ENCODE measurements at places on chromosomes 3 and 15.

DNA sequence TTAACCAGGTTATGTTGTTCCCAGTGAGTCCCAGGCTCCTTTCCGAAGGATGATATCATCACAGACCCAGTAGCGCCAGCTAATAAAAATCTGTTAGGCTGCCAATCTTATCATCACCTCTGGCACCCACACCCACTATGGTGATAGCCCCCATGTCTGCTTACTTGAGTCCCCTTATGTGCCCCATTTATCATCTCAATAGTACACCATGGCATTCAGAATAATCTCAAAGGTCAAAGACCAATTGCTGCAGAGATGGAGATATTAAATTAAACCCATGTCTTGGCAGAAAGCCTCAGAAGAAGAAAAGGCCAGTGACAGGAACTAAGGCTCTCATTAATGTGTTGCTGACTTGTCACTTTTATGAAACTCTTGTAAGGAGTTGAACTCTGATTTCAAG, 32.8 kb downstream of the CPNE4 start:
- no peak overlapping the region for H3K4me3 ChIP-seq
- H3K4me1 ChIP-seq = no peaks in the 10 kb centered on the region
- DNase-seq = no peak
- no peaks in the 10 kb centered on the region for H3K27me3 ChIP-seq
- no peak overlapping the region for H3K27ac ChIP-seq

DNA sequence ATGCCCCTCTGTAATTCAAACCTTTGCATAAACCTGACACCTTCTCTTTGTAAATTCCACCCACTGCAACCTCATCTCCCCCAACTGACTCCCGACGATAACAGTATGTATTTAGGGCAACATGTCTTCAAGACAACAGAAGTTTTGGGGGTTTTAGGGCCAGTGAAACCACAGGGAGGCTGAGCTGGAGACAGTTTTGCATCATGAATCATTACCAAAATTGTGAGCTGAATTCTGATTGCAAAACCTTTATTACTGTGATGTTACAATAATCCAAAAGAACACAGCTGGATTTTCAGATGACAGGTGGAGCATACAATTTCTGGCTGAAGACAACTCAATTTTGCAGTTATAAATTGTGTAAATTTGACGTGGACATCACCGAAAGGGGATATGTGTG, 281.3 kb upstream of the TTC14 start:
- H3K4me1 ChIP-seq = no peaks in the 10 kb centered on the region
- no peak overlapping the region for H3K27ac ChIP-seq
- no peak overlapping the region for H3K4me3 ChIP-seq
- DNase-seq = no peak
- no peaks in the 10 kb centered on the region for H3K36me3 ChIP-seq

DNA sequence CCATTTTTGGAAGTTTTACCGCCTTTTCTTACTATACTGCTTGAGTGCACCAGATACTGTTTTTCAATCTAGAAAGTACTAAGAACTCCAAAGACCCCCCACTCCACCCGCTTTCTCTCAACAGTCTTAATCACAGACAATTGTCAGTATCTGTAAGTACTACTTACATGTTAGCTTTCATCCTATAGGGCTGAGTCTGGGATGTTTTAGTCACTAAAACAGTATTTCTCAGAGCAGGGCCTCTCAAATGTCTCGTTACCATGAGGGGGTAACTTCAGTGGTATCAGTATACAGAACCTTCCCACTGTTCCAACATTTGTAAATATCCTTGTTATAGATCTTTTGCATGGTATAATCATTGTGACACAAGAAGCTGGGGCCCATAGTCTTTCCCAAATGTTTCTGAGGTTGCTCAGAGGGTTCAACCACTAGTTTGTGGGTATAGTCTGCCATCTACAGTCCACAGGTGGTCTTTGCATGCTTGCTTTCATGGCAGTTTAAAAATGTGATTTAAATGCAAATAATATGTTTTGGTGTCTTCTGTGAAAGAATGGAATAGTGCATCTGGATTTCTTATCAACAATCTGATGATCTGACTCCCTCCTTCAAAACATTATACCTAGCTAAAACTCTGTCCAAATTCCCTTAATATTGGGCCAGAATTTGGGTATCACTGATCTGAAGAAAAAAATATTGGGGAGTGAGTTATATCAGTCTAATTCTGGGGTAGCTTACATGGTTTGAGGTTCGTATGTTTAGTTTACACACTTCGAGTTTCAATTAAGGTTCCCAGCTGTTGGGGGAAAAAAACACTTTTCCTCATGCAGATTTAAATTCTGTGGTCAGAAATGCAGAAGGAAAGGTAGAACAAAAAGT, 18.0 kb upstream of the DNAJC13 start:
- H3K4me1 ChIP-seq = no peaks in the 10 kb centered on the region
- no peak overlapping the region for H3K27ac ChIP-seq
- no peaks in the 10 kb centered on the region for H3K36me3 ChIP-seq
- DNase-seq = no peak
- no peak overlapping the region for H3K4me3 ChIP-seq
- no peaks in the 10 kb centered on the region for H3K27me3 ChIP-seq

DNA sequence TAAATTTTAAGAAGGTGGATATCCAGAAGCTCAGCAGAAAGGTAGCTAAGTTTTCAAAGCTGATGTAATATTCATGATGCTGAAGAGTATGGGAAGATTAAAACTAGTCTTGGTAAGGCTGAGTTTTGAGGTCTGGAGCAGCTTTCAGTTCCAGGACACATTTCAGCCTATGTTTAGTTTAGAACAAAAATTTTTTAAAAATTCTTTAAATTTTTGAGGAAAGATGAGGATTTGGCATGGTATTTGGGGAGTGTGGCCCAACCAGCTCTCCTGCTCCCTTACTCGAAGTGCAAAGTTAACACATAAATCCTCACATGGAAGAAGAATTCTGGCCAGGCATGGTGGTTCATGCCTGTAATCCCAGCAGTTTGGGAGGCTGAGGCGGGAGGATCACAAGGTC, 1039.1 kb downstream of the NAALADL2 start:
- H3K4me1 ChIP-seq = no peaks in the 10 kb centered on the region
- H3K27ac ChIP-seq = no peak overlapping the region
- no peak for DNase-seq

DNA sequence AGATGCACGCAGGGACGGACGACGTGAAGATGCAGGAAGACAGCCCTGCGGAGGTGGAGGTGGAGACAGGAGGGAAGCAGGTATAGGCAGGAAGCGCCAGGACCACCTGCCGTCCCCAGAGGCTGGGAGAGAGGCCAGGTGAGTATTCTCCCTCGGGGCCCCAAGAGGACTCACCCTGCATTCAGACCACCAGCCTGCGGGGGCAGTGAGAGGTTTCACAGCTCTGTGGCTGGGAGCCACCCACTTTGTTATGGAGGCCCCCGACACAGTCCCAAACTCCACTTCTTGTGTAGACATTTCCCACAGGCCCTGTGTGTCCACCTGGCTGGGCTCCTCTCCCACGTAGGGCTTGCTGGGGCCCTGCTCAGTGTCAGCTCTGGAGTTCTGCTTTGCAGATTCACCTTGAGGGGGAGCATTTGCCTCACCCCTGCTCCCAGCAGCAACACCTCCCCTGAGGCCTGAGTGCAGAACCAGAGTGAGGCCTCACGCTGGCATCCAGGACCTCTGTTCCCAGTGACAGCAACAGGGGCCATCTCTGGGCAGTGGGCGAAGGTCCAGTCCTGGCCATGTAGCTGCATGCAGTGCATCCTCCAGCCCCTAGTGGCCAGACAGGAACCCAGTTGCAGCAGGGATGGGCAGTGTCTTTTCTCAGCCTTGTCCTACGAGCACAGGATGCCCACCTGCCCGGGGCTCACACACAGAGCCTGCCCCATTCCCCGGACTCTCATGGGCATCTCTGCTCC, 119.4 kb upstream of the IQSEC1 start:
- no peaks in the 10 kb centered on the region for H3K27me3 ChIP-seq
- H3K4me1 ChIP-seq = peaks cover 43% of the 10 kb centered on the region
- H3K4me3 ChIP-seq = no peak overlapping the region
- no peak for DNase-seq
- no peak overlapping the region for H3K27ac ChIP-seq

- DNase-seq = no peak
- no peaks in the 10 kb centered on the region for H3K4me1 ChIP-seq
These were observed 47.5 kb upstream of the CHMP2B start for GRCh38 chr3:87179642-87180041.

DNA sequence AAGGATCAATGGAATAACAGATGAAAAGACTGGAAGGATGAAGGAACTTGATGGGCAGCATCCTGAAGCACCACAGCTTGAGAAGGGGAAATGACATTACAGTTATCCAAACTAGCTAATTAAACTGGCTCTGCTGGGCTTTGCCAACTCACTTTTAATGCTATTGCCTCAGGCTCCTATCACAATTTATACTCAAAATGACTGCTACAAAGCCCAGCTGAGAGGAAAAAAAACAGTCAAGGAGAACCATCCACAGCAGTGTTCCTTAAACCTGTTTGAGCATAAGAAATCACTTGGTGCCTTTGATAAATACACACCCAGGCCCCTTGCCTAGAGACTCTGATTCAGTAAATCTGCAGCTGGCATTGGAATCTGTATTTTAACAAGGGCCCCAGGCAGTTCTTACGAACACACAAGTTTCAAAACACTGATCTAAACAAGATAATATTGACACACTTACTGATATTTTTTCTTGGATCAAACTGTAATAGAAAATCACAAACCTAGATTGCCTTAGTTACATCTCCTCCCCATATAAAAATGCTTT, 85.8 kb downstream of the MB21D2 start:
- H3K27me3 ChIP-seq = no peaks in the 10 kb centered on the region
- H3K4me3 ChIP-seq = no peak overlapping the region
- H3K4me1 ChIP-seq = peaks cover 2% of the 10 kb centered on the region
- no peak for DNase-seq
- H3K27ac ChIP-seq = no peak overlapping the region

GRCh38 chr3:110583373-110583935, 488.2 kb upstream of the NECTIN3 start:
- no peaks in the 10 kb centered on the region for H3K4me1 ChIP-seq
- H3K27ac ChIP-seq = no peak overlapping the region
- no peaks in the 10 kb centered on the region for H3K36me3 ChIP-seq
- H3K4me3 ChIP-seq = no peak overlapping the region

GRCh38 chr15:100341239-100341749, 481 bp downstream of the ADAMTS17 start:
- peak; percentile 22 for DNase-seq
- H3K4me1 ChIP-seq = peaks cover 27% of the 10 kb centered on the region
- no peaks in the 10 kb centered on the region for H3K36me3 ChIP-seq
- no peaks in the 10 kb centered on the region for H3K27me3 ChIP-seq
- H3K4me3 ChIP-seq = peak overlapping the region; percentile 58

DNA sequence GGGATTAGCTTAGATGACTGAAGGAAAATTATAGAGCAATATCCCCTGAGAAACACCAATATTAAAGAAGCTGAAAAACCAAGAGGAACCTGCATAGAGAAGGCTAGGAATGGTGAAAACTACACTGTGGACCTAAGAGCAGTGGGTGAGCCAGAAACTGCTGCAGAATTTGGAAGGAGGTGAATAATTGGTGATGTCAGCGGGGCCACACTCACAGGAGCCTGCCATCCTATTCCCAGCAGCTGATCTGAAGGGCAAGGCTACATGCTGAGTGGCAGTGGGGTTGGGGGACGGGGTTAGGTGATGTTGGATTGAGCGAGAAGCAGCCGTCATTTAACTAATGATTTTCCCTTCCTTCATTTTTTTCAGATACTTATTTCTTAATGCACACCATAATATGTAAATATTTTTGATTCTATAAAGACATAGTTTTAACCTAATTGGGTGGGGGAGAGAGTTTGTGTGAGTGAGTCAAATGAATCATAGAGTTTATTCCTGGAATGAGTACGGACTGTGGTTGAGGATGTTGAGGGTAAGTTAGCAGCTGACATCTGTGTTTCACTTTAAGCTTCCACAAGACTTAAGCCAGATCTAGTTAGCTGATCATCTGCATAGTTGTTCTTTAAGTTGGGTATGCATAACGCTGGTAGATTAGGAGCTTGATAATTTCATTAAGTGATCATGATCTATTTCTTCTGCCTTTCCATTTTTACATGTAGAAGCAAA, 222.8 kb downstream of the PTPRG start:
- no peak for DNase-seq
- no peaks in the 10 kb centered on the region for H3K27me3 ChIP-seq
- no peaks in the 10 kb centered on the region for H3K4me1 ChIP-seq
- H3K4me3 ChIP-seq = no peak overlapping the region

DNA sequence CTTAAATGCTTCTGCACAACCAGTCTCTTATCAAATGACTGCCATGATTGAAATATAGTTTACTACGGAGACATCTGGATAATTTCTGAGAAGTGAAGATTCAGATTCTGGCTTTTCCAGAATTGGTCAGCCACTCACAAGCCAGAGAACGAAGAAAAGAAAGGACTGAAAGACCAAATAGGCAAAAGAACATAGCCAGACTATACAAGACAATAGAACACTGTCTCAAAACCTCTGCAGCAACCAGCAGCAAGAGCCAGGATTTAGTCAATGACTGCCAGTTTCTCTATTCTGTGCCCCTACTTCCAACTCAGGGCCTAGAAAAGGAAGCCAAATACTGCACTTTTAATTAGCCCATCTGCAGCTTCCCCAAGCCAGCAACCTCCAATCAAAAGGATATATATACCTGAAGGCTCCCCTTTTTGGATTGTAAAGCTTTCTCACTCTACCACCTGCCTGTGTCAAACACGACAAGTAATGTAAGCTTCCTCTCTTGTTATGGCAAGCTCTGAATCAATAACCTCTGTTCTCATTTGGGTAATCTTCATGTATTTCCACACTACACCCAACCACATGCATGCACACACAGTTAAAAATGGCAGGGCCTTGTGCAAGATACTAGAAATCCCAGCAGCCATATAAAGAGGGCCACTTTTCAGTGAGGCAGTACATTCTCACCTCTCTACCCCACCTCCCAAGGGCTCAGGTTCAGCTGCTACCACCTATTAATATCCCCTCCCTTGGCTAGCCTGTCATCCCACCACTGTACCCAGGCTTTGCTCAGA, 97.1 kb downstream of the ERC2 start:
- DNase-seq = no peak
- no peak overlapping the region for H3K27ac ChIP-seq
- no peaks in the 10 kb centered on the region for H3K36me3 ChIP-seq
- no peaks in the 10 kb centered on the region for H3K4me1 ChIP-seq

All from CD4-positive, alpha-beta T cell (primary cell).